Effector memory CD4-positive, alpha-beta T cell (primary cell): ENCODE measurements at places on chromosomes 3 and 15.

- no peak for DNase-seq
Observed at GRCh38 chr15:100021653-100022052, 288.4 kb upstream of the LYSMD4 start.

DNA sequence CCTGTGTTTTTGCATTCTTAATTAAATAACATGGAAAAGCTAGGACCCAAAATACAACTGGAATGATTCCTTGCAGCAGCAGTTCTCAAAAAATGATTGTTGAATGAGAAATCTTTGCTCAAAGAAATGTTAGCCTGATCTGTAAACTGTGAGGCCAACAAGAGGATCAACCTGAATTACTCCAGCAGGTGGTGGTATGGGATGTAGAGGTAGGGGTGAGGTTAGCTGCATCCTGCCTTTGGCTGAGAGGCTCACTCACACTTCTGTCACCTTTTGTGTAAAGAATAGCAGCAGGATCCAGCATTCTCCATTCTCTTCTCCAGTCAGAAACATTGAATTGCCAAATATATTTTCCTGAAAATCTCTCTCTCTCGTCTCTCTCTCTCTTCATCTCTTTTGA is 26.5 kb upstream of the FAM98B start:
- DNase-seq = no peak

DNA sequence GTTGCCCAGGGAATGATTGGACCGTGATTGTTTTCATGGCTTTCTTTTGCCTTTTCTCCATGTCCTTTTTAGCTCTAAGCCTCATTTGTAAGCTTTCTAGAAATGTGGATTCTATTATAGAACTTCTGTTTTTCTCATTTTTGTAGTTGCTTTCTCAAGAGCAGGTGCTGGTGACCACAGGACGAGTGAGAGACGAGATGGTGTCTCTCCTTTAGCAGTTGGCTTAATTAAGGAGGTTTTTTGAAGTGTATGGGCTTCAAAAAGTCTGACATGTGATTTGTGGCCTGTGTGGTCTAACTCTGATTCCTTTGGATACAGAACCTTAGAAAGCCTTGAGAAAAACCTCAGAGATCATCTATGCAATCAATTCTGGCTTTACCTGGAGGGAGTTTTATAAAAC is 292.8 kb downstream of the LPP start:
- no peak for DNase-seq

- DNase-seq = no peak
Observed at GRCh38 chr15:77023576-77024272, 28.8 kb downstream of the PSTPIP1 start.

DNA sequence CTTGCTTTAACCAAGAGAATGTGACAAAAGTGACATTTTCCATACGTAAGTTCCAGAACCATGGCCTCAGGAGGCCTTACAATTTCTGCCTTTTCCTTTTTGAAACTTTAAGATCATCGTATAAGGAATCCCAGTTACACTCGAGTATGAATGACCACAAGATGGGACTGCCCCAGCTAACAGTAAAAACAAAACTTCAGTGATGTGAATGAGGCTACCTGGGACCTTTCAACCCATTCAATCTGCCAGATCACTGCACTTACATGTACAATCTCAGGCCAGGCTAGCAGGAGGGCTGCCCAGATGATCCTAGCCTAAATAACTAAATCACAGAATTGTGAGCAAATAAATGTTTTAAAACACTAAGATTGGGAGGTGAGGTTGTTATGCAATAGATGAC is 328.8 kb downstream of the CNTN6 start:
- DNase-seq = no peak

- DNase-seq = no peak
Observed at GRCh38 chr3:45684327-45684892, 4.8 kb upstream of the SACM1L start.

DNA sequence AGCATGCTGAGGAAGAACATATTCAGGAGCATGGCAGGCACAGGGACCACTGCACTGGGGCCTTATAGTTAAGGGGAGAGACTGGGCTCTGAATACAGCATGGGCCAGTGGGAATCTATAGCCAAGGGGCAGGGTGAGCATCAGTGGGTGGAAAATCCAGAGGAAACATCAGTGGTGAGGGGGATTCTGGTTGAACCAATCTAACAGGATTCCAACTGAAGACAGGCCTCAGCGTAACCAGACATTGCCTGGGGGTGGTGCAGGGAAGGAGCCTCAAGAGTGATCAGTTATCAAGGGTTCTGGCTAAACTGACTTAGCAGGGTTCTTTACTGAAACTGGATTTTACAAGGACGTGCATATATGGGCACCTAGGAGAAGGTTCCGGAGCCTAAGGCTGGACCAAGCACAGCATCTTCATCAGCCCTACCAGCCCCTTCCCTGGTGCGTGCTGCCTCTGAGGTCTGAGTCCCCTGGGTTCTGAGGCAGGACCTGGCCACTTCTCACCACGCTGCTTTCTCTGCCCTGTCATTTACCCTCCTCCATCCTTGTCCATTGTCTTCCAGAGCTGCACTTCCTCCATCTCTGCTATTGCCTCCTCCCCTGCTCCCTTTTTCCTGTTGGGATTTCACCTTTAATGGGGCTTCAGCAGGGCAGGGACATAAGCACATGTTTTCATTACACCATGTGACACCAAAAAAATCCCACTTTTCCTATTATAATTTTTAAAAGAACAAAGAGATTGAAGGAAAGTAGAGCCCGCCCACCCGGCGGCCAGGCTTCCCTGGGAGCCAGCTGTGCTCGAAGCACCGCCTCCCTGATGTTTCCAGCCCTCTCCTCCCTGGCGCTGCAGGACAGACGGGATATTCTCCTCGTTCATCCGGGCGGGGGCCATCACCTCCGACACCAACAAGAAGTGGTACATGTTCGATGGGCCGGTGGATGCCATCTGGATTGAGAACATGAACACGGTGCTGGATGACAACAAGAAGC is 52.1 kb downstream of the DNAH1 start:
- DNase-seq = no peak
